ENCODE measurements at places on chromosomes 1 and 21.

- DNase-seq, result peak; percentile 58
Observed at GRCh38 chr1:94553323-94553730, 11.8 kb upstream of the F3 start.

DNA sequence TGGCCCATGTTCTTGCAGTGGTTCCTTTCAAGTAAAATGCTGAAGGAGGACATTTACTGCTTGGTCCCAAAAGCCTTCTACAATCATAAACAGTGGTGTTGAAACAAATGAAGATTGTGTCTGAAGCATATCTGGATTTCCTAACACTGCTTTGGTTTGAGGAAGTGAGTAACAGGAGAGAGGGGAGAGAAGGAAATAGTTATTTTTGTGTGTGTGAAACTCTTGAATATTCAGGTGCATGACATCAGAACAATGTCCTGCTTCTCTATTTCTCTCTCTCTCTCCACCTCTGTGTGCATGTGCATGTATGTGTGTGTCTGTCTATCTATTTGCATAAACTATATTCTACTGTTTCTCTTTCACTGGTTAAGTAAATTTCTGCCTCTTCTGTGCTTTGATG is 61.4 kb upstream of the TNFSF18 start:
- DNase-seq, result no peak

GRCh38 chr21:38208118-38208517 is 48.7 kb upstream of the KCNJ15 start:
- no peak for DNase-seq

DNA sequence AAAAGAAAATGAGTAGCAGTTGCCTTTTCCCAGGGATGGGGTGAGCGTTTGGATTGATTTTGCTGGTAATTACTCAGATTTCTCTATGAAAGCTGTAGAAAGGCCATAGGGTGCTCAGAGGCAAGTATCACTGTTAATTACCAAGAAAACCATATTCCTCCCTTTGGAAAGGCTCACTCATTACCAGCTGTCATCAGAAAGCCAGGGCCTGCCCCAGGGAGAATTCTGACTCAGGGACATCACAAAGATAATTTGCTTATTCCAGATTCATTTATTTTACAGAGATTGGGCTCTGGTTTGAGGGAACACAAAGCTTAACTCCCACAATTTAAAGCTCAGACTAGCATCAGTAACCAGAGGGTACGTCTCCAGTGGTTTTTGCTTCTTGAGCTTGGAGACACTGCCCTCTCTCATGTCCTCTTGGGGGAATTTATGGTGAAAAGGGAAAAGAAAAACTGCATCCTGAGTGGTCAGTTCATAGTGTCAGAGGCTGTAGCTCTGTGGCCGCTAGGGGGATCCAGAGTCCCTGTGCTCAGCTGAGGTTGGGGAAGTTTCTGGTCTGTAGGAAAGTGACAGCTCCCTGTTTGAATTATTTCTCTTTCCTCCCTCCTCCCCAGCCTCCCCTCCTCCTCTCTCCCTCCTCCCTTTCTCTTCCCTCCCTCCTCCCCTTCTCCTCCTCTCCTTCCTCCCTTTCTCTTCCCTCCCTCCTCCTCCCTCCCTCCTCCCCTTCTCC is 204.3 kb downstream of the KCNJ6 start:
- peak; percentile 70 for DNase-seq

DNA sequence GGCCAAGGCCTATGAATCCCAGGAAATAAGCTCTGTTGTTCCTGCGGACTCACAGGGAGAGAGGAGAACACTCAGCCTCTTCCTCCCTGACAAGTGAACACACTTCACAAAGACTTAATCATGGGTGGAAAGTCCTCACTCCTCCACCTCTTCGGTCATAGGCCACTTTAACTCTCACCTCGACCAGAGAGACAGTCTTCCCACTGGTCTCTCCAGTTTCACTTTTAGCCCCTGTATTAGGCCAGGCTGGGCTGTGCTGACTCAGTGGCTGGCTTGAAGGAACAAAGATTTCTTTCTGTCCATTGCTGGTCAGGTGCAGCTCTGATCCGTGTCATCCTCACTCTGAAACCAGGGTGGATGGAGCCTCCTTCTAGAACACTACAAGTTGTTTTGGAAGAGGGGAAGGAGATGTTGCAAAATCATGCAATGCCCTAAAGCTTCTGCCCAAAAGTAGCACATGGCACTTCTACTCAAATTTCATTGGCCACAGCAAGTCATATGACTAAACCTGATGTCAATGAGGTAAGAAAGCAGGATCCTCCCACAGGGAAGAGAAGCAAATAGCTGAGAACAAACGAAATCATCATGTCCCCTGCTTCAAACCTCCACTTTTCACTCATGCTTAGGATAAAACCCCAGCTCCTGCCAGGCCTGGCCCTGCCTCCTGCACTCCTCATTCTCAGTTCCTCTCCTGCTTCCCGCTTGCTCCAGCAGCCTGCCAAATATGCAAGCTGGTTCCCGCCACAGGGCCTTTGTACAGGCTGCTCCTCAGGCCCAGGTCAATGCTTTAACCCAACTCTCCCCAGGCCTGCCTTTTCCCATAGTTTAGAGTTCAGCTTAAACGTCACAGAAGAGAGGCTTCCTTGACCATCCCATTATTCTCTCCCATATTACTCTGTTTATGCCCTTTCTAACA is 150.5 kb upstream of the RUNX3 start:
- DNase-seq, result no peak

GRCh38 chr1:38512789-38513188 is 346.8 kb downstream of the RRAGC start:
- DNase-seq, result no peak

- no peak for DNase-seq
Observed at GRCh38 chr1:163161337-163161736, 41.4 kb downstream of the RGS5 start.

GRCh38 chr1:156669794-156670193 is 7.4 kb downstream of the NES start:
- no peak for DNase-seq

- DNase-seq, result peak; percentile 64
Observed at GRCh38 chr1:218299416-218299815, 14.3 kb downstream of the RRP15 start.

GRCh38 chr1:194227161-194227560 is 1040.7 kb upstream of the B3GALT2 start:
- peak; percentile 2 for DNase-seq

- DNase-seq, result peak; percentile 39
Observed at GRCh38 chr1:7942214-7942921, 1.7 kb upstream of the TNFRSF9 start.

DNA sequence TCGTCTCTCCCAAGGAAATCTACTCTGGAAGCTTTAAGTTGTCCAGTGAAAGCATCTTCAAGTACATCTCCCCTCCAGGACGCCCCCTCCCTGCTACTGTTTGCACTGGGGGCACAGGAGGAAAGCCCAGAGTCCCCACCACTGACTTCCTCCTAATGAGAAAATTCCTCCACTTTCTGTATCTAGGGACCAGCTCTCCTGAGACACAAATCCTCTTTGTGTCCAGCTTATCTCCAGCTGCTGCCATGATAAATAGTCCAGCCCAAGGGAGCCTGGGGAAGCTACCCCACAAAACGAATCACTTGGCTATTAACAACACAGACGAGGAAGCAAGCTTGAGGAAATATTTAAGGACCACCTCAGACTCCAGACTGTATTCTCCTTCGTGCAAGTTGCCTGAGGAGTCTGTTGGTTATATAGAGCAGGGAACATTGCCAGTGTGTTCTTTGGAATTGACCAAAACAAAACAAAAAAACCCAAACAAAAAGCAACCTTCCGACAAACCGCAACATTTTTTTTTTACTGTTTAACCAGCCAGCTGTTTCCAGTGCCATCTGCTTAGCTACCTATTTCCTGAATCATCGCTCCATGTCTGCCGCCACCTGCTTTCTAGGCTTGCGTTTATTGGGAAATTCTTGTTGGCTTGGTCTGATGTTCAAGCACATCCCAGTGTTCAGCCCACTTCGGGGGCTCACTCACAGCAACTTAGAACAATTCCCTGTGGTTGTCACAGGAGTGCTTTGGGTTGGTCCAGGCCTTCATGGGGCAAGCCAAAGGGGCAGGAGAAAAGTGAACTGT is 7.7 kb downstream of the C1orf226 start:
- peak; percentile 64 for DNase-seq

- no peak for DNase-seq
Observed at GRCh38 chr21:32844076-32844475, 72.5 kb upstream of the PAXBP1 start.

DNA sequence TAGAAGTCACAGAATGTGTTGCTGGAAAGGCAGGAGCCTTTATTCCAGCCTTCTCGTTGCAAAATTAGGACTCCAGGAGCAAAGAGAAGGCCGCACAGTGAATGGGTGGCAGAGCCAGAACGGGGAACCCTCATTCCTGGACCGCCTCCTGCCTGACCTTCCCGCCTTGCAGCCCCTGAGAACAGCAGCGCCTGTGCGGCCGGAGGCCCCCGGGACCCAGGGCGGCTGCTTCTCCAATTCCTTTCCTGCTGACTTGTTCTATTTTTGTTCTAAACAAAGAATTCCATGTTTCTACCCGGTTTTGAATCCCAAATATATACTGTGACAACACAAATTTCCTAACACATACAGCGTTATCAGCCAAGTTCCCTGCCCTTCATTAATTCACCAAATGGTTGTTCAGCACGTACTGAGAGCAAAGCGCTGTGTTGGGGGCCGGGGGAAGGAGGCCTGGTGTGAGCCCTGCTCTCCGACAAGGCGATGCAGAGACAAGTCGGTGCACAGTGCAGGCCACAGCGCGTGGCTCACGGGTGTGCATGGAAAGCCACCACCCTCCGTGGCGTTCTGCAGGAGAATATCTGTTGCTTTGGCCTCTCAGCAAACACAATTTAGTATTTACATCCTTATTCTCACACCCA is 31.9 kb upstream of the COL6A2 start:
- no peak for DNase-seq

- no peak for DNase-seq
Observed at GRCh38 chr21:29378832-29379231, 80.1 kb downstream of the BACH1 start.

GRCh38 chr1:44827197-44828002 is 15.7 kb downstream of the PTCH2 start:
- DNase-seq, result no peak

DNA sequence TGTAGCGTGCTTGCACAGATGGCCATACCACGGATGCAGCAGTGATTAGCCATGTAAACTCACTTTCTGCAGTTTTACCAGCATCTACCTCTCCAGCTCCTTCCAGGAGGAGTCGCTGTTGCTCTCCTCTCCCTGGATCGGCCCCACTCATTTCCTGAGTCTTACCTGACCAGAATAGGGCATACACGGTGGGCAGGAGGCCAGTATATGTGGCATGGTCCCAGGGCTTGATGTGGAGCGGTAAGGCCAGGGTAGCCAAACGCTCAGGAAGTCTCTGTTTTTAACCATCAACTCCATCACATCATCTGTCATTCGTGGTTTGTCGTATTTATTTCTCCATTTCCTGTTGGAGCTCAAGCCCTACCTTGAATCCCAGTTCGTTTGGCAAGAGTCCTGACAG is 163.4 kb upstream of the USP24 start:
- DNase-seq, result peak; percentile 62

DNA sequence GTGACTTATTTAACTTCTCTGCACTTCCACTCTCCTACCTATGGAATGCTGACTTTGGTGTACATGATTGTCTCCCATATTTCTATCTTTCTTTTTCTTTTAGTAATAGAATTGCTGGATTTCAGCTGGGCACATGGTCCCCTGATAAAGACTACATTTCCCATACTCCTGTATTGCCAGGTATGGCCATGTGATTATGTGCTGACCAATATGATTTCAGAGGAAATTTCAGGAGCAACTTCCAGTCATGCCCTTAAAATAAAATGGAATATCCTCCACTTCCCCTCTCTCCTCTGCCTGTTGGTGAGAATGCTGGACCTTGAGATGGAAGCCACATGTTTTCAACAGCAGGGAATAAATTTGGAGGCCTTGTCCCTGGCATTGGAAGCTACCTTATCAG is 130.7 kb upstream of the IGSF21 start:
- DNase-seq, result no peak

GRCh38 chr1:205792961-205793673 is 17.8 kb upstream of the RAB29 start:
- DNase-seq, result no peak

GRCh38 chr1:97770376-97770775 is 150.5 kb downstream of the DPYD start:
- no peak for DNase-seq

GRCh38 chr1:201153474-201154388 is 543 bp downstream of the TMEM9 start:
- DNase-seq, result no peak

GRCh38 chr21:32726839-32727686 is 750 bp downstream of the SYNJ1 start:
- DNase-seq, result peak; percentile 26

DNA sequence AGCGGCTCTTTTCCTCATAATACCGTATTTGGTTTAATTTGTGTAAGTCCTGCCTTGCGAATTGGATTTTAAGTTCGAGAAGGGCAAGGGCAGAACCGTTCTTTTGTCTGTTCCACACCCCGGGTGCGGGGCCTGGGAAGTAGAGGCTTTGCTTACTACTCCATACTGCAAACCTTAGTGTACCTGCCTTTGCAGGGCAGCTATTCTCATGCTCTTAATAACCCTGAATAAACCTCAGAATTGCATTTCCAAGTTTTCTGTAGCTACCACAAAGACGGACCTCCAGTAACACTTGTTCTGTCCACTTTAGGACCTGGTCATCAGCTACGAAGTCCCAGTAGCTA is 657 bp upstream of the HNRNPU start:
- no peak for DNase-seq

DNA sequence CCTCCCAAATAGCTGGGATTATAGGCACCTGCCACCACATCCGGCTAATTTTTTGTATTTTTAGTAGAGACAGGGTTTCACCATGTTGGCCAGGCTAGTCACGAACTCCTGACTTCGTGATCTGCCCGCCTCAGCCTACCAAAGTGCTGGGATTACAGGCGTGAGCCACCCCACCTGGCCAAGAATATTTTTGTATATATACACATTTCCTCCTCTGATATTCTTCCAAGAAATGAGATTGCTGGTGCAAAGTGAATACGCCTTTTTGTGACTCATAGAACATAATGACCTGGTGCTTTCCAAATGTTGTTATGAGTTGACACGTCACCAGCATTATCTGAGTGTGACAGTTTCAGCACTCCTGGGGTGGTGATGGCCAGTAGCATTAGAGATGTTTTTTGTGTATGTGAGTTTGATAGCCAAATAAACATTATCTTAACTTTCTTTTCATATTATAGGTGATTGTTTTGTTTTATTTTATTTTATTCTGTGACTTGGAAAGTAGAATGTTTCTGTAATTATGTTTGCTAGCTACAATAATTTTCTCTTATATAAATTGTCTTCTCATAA is 54.9 kb downstream of the KCNK1 start:
- DNase-seq, result peak; percentile 72

Measured in astrocyte of the spinal cord (primary cell).